Stimulated activated naive CD8-positive, alpha-beta T cell treated with anti-CD3 and anti-CD28 coated beads, Interleukin-15, amount 100 ng/mL, for 72 hours (primary cell): ENCODE measurements at places on chromosomes 13 and 19.

DNA sequence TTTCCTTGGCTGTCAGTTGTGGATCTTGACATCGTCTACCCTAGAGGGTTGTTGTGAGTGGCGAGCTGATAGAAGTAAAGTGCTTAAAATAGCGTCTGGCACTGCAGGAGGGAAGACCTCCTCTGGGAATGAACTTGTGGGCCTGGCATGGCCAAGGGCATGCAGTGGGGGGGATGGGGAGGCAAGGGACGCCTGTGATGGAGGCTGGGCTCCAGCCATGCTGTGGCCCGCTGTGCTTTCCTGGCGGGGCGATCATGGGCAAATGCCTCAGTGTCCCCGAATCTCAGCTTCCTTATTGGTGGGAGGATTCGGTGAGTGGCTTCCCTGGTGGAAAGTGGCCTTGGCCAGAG is 10.7 kb downstream of the CARM1 start:
- DNase-seq, result no peak

DNA sequence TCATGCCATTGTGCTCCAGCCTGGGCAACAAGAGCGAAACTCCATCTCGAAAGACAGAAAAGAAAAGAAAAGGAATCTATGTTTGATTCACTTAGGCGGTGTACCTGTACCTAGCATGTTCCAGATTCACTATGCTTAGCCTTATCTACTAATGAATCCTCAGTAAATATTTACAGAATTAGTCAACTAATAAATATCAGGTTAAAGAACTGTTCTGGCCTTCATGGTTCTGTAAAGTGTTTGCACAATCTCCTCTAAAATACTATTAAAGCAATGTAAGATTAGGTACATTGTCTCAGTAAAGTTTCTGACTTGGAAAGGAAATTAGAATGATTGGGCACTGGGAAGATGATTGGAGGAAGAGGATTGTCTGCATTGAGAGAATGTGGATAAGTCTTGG is 2770.4 kb downstream of the PCDH9 start:
- DNase-seq, result no peak

GRCh38 chr13:42497798-42498197 is 76.2 kb upstream of the TNFSF11 start:
- peak; percentile 22 for DNase-seq

- DNase-seq, result peak; percentile 79
Observed at GRCh38 chr19:49097453-49098288, 12.4 kb downstream of the SNRNP70 start.

GRCh38 chr19:1240925-1241324 is 626 bp upstream of the ATP5F1D start:
- DNase-seq, result no peak

- no peak for DNase-seq
Observed at GRCh38 chr13:39448834-39449233, 154.2 kb downstream of the LHFPL6 start.

GRCh38 chr19:58196901-58197616 is 14.2 kb downstream of the ZNF274 start:
- no peak for DNase-seq

GRCh38 chr19:1265615-1266128 is 3.5 kb upstream of the CIRBP start:
- DNase-seq, result peak; percentile 63

DNA sequence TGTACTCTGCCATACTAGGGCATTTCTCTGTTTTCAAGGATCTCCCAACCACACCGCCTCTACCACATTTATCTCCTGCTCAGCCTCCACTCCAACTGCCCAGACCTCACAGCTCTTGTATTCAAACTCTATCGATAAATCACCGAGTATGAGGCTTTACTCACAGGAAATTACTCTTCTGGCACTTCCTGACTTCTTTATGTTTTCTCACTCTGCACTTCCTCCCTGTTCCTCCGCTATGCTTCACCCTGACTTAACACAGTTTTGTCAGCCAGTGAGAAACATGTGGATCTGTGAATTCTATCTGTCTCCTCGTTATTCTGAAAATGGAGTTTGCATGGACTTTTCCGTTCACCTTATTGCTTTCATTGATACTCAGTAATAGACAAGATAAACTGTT is 2.6 kb upstream of the CARD8 start:
- no peak for DNase-seq

GRCh38 chr13:110216398-110217041 is 90.4 kb downstream of the COL4A1 start:
- no peak for DNase-seq
